ENCODE measurements at places on chromosomes 6 and 20.

GRCh38 chr6:33080127-33081089 lies 4.6 kb downstream of the HLA-DPB1 start:
- DNase-seq: no peak

- DNase-seq: no peak
These were observed 189.1 kb upstream of the TCF21 start for GRCh38 chr6:133699741-133700385.

DNA sequence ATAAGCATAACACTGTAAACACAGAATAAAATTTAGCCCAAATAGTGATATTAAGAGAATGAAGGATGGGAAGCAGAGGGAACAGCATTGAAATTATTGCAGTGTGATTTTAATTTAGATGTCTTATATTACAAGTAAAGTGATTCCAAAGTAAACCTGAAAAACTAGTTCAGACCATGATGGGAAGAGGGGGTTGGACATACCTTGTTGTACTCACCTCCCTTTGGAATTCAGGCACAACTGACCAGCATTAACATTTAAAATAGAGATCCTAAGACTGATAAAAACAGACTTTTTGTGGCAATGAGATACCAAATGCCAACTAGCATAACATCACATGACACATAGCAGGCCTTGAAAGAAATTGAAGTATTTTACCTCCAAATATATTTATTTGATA lies 262.6 kb upstream of the PRND start:
- no peak for DNase-seq

DNA sequence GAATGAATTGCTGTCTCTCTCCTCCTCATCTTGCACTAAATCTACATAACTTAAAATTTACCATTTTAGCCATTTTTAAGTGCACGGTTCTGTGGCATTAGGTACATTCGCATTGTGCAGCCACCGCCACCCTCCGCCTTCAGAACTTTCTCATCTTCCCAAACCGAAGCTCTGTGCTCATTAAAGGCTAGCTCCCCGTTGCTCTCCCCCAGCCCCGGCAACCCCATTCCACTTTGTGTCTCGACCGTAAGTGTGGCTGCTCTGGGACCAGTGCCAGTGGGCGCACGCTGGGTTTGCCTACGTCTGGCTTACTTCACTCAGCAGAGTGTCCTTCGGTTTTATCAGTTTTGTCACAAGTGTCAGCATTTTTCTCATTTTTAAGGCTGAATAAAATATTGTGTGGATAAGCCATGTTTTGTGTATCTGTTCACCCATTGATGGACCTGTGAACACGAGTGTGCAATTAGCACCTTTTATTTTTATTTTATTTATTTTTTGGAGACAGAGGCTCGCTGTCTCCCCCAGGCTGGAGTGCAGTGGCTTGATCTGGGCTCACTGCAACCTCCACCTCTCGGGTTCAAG lies 16.8 kb downstream of the SLC17A9 start:
- DNase-seq: no peak

DNA sequence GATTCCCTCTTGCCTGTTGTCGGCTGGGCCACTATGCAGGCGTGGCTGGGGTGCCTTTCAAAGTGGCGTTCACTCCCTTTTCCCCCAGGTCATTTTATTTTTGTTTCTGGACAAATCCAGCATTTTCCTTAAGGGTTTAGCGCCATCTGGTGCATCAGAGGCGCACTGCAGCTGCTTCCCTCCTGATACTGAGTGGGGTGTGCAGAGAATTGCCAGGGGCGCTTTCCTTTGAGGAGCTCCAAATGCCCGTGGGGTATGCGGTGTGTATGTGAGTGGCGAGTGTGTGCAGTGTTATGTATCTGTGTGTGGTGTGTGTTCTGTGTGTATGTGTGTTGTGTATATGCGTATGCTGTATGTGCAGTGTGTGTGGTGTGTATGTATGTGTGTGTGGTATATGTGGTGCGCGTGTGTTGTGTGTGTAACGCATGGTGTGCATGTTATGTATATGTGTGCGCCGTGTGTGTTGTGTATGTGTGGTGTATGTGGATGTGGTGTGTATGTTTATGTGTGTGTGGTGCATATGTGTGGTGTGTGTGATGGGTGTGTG lies 100.1 kb upstream of the AGPAT4 start:
- DNase-seq: peak; percentile 63
